Activated gamma-delta T cell treated with Interleukin-2 at 50 U/mL for 16 hours (primary cell): ENCODE measurements at places on chromosomes 2 and 18.

DNA sequence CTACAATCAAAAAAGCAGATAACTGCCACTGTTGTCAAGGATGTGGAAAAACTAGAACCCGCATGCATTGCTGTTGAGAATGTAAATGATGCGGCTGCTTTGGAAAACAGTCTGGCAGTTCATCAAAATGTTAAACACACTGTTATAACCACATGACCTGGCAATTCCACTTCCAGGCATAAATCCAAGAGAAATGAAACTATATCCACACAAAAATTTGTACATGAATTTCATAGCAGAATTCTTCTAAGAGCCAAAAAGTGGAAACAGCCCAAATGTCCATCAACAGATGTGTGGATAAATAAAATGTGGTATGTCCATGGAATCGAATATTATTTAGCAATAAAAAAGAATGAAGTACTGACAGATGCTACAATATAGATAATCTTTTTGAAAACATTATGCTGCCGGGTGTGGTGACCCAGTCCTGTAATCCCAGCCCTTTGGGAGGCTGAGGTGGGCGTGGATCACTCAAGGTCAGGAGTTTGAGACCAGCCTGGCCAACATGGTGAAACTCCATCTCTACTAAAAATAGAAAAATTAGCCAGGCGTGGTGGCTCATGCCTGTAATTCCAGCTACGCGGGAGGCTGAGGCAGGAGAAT, 32.0 kb downstream of the ERCC3 start:
- no peak for DNase-seq

GRCh38 chr2:8086357-8086756, 595.5 kb upstream of the ID2 start:
- DNase-seq = no peak

DNA sequence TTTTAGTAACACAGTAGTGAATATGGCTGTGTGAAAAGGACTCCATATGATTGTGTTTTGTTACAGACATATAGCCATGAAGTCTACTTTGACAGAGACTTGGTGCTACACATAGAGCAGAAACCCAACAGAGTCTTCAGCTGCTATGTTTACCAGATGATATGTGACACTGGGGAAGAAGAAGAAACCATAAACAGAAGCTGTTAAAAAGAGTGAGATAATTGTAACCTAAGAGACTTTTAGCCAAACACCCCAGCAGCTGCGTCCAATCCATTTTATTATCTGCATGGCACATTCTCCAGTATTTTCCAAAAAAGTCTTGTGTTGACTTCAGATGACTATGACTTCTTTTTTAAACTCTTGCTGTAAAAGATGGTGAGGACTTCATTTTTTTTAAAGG, 41.4 kb upstream of the CYBRD1 start:
- no peak for DNase-seq

GRCh38 chr2:147715807-147716206, 129.0 kb upstream of the ACVR2A start:
- no peak for DNase-seq

DNA sequence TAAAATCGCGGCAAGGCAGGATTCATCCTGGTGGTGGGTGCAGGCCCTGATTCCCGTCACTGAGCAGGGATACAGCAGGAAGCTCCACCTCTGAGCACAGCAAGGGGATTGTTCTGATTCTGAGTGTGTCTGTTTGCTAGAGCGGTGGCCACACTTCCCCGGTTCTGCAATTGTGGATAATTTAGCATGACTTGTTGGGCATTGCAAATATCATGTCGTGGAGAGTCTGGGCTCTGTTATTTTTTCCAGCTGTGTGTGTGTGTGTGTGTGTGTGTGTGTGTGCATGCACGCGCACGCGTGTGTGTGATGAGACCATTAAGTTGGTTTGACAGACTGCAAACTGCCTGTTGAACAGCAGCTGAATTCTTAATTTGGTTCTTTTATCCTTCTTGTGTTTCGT, 4.1 kb upstream of the TMEM18 start:
- DNase-seq = no peak

DNA sequence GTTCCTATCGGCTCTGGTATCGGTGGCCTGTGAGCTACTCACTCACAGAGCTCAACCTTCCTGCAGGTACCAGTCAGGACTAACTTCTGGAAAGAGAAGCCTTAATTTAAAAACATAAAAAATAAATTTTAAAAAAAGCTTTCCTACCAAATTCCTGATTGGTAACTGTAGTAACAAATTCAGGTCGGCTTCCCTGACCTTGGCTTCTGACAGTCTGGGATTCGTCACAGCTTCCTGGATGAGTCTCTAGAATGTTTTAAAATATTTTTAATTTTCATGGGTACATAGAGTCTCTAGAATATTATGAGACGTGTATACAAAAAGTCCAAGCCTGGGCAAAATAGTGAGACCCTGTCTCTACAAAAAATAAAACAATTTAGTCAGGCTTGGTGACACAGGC, 45.0 kb upstream of the MTCL1 start:
- DNase-seq = no peak

GRCh38 chr18:63505566-63506335, 29.0 kb downstream of the SERPINB5 start:
- DNase-seq = no peak

GRCh38 chr2:169620509-169620908, 36.4 kb downstream of the PPIG start:
- no peak for DNase-seq

GRCh38 chr2:217325816-217326215, 466.0 kb upstream of the TNP1 start:
- DNase-seq = no peak

DNA sequence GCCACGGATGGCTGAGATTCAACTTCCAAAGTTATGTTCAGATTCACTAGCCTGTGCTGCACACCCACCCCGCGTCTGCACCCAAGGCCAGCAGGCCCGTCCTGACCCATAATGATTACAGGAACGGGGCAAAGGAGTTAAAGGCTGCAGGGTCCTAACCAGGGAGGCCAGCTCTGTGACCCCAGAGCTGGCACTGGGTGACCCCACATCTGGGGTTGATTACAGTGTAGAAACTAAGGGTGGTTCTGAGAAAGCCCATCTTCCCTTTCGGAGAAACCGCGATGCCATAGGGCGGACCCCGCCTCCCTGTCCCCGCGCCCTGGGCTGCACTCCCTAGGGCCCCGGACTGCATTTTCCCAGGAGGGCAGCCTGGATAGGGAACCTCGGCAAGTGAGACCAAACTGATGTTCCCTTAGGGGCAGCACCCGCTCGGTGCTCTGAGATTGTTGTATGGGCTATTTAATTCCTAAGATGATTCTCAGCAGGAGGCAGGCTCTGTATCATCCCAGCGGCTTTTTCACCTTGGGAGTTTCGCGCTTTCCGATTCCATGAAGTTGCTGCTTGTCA, 2.2 kb upstream of the GPR148 start:
- no peak for DNase-seq

- DNase-seq = no peak
Observed at GRCh38 chr2:154914561-154914960, 216.1 kb downstream of the KCNJ3 start.

DNA sequence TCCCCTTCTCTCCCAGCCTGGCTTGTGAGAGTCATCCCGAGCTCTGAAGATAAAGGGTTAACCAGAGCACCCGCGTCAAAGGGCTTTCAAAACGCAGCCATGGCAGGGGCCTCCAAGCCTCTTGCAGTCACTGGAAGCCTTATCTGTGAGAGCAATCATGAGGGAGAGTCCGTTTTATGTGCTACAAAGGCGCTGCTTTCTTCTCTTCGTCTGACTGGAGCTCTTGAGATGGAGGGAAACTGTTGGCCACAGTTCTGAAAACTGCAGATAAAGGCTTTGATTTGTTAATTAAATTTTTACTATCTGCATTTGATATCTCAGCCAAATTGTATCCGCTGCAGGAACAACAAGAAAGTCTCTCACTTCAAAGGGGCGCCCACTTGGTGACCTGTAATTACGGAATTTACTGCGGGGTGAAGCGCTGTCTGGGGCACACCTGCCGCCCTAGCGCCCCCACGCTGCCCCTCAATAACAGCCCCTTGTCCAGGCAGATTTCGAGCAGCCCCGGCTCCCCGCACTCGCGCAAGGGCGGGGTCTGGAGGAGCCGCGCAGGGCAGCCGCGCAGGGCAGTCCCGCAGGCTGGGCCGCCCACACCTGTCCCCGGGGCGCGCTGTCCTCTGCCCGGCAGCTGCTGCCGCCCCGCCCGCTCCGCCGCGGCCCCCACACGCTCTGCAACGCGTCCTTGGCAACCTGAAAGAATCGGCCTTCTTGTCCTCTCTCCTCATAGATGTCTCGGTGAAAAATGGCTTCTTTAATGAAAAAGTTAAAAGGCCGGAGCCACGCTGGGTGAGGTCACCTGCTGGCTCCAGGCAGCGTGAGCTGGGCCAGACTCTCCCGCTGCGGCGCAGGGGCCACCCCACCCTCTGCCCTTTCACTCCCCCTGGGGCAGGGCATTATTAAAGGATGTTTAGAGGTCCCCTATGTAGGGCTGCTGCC, 217.9 kb downstream of the VAPA start:
- no peak for DNase-seq

DNA sequence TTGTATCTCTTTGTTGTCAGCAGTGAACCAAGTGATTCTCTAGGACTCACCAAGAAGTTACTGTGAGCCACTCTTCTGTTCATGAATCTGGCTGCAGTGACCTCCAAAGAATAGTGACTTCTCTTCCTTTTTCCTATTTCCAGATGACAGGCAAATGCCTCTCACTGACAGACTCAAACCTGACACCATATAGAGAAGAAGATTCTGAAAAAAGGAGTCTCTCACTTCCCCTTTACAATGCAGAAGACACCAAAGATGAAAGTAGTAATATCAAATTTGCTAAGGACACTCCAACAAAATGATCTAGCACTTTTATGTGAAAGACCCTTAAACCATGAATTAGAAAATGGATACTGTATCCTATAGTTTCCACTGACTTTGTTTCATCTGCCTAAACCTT, 44.4 kb upstream of the SETBP1 start:
- no peak for DNase-seq

GRCh38 chr2:159160954-159161353, 125.5 kb downstream of the WDSUB1 start:
- DNase-seq = no peak

DNA sequence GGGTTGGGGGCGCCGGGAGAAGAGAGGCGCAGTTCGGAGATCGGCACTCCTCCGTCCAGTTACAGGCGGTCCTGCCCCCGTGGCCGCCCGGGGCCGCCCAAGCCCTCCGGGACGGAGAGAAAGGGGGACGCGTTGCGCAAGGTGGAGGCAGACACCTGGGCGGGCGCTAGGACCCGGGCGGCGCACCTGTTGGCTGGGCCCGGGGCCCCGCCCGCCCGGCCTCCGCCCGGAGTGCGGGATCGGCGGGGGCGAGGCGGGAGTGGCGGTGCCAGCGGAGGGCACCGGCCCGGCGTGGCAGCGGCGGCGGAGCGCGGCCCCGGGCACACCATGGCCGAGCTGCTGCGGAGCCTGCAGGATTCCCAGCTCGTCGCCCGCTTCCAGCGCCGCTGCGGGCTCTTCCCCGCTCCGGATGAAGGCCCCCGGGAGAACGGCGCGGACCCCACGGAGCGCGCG, at the start of gene SGPP2:
Gene SGPP2 (plus strand): TSS at position 268 of the 453 bp plus-strand sequence. CDS start 60 bp downstream, at position 328.
- no peak for DNase-seq

DNA sequence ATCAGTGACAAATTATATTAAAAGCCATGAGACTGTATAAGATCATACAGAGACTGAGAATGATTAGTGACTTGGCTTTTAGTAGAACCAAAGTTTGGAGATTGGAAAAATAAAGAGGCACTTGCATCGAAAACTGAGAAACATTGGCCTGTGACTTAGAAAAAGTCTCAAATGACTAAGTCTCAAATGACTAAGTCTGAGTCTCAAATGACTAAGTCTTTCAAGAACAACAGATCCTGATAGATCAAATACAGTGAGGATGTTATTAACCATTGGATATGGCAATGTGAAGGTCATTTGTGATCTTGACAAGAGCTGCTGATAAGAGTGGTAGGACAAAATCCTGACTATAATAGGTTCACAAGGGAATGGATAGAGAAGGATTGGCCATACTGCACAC, 135.5 kb upstream of the FANCL start:
- no peak for DNase-seq

DNA sequence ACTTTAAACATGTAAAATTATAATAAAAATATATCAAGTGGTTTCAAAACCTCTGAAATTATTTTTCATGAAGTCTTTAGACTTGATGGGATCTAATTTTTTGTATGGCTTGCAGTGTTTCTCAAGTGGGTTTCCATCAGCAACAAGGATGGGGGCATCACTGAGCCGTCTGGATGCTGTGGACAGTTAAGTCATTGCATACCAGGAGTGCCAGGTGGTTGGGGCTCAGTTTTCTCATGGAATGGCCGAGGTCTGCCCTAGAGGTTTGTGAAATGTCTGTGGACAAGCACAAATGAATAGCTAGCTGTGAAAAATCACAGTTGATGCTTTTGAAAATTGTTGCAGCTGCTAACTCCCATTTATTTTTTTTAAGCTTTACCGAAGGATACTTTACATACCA, 1.7 kb downstream of the PRELID3A start:
- DNase-seq = no peak

GRCh38 chr2:205660521-205661124, 21.7 kb upstream of the NRP2 start:
- DNase-seq = no peak

GRCh38 chr2:12050396-12050795, 304.0 kb downstream of the LPIN1 start:
- DNase-seq = no peak

- no peak for DNase-seq
Observed at GRCh38 chr2:128901572-128902391, 583.1 kb upstream of the HS6ST1 start.

- DNase-seq = no peak
Observed at GRCh38 chr2:47008381-47009252, 93.0 kb upstream of the MCFD2 start.

DNA sequence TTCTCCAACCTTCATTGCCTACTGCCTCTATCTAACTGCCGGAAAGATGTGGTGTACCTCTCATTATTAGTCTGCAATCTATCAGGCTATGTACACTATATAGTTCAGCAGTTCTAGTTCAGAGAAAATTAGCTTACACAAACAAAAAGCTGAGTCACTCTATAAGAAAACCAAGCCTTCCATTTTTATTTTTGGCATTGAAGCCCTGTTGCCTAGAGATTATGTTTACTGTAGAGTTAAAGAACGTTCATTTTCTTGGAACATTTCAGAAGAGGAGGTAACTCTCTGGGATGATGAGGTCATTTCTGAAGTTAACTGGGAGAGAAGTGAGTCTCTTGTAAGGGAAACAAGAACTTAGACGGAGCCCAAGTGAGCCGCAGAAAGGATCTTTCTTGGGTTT, 133.5 kb downstream of the FAM124B start:
- no peak for DNase-seq

- DNase-seq = no peak
Observed at GRCh38 chr2:22027345-22028005, 903.7 kb downstream of the TDRD15 start.
